ENCODE measurements at places on chromosomes 16 and 17.

DNA sequence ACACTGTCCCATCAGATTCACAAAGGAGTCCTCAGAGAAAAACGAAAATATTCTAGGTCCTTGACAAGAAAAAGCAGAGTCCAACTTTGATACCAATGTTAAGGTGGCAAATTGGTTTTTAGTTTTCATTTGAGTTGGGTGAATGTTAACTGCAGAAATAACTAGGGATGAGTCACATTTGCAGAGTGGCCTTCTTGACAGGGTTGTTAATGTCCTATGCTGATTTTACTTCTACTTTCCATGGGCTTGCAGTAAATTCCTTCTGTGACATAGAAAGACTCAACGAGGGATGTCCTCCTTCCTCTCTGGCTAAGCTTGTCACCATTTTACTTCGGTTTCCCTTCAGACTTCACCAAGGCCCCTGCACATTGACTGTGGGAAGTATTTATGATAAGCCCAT lies 47.2 kb upstream of the ICAM2 start:
- no peak for DNase-seq

DNA sequence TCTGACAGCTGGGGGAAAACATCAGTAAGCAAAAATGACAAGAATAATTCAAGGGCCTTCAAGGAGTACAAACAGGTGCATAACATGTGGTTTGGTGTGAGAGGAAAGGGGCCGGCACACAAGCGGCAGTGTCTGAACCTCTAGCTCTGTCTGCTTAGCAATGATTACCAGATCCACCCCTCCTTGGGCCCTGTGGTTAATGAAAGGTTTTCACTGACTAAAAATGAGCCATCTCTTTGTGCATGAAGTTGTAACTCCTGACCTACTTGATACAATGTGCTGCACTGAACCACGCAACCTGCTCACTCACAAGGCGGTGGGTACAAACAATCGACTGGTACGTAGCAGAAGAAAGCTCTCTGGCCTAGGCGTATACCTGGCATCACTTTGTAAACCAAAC lies 15.1 kb downstream of the FAM117A start:
- no peak for DNase-seq

DNA sequence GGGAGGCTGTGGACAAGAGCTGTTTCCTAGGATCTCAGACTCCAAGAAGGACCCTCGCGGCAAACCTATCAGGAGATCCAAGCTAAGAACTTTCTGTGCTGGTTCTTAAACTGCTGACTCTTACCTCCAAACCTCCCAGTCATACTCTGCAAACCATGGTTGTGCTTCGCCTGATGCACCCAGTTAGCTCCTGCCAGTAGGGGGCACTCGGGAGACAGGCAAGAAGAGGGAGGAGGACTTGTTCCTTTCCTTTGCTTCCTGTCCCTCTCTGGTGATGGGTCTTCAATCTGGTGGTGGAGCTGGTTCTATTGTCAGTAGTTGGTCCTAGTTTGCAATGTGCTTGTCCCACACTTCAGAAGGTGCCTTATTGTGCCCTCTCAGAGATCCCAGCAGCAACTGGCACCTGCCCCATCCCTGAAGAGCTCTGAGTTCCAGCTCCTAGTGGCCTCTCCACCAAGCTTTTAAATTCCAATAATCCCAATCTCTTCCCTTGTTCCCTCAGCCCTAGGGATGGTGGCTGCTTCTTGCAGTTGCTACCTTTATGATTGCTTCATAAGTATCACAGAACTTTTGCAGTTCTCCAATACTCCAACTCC lies 113.5 kb upstream of the RPL38 start:
- peak; percentile 24 for DNase-seq

GRCh38 chr17:48719642-48720265 lies 2.6 kb downstream of the PRAC1 start:
- no peak for DNase-seq

DNA sequence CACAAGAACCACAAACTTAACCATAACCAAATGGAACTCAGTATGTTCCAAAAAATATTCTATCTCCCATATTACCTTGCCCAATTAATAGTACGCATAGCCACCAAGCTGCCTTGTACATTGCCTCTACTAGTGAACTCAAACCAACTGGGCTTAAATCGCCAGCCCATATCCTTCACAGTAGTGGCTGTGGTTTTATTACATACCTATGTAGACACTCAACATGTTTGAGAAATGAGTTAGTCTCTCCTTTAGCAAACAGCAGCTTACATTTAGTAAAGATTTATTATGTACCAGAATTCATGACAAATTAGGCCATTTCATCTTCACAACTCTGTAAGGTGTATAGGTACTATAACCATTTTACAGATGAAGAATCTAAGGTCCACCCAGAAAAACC lies 41.4 kb downstream of the GRB2 start:
- DNase-seq, result peak; percentile 68

Measured in RPMI7951 (cell line).